ENCODE measurements at places on chromosomes 11 and 22.

- DNase-seq: no peak
These were observed 11.4 kb downstream of the BRSK2 start for GRCh38 chr11:1401171-1401445.

GRCh38 chr22:47034905-47035419, 272.5 kb downstream of the TBC1D22A start:
- DNase-seq: no peak

- DNase-seq: no peak
These were observed 3.3 kb downstream of the SEC14L4 start for GRCh38 chr22:30502153-30502552.

GRCh38 chr22:47064016-47064415, 301.6 kb downstream of the TBC1D22A start:
- no peak for DNase-seq

DNA sequence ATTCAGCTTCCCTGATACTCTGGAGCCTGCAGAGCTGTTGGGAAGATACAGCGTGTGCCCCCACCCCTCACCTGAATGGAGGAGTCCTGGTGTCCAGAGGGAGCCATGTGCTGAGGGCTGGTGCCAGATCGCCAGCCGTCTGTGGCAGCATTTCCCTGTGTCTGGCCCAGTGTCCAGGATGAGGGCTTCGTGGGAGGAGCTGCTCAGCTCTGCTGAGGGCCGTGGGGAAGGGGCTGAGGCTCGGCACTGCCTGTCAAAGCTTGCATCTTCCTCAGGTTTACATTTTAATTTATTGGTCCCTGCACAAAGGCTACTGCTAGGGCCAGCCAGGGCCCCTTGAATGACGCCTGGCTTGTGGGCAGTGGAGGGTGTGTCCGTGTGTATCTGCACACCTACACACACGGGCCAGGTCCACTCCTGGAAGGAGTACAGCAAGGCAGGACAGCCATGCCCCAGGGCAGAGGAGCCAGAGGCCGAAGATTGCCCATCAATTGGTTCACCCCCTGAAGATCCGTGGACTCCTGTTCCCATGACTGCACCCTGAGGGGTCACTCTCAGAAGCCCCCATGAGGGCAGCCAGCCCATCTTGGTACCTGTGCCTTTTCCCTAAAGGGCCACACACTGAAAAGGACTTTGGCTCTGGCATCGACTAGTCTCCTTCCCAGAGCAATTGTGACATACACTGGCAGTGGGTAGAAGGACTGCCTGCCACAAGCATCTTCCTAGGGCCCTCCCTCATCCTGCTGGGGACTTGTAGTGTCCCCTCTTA, 107.7 kb upstream of the PARVA start:
- DNase-seq: no peak

DNA sequence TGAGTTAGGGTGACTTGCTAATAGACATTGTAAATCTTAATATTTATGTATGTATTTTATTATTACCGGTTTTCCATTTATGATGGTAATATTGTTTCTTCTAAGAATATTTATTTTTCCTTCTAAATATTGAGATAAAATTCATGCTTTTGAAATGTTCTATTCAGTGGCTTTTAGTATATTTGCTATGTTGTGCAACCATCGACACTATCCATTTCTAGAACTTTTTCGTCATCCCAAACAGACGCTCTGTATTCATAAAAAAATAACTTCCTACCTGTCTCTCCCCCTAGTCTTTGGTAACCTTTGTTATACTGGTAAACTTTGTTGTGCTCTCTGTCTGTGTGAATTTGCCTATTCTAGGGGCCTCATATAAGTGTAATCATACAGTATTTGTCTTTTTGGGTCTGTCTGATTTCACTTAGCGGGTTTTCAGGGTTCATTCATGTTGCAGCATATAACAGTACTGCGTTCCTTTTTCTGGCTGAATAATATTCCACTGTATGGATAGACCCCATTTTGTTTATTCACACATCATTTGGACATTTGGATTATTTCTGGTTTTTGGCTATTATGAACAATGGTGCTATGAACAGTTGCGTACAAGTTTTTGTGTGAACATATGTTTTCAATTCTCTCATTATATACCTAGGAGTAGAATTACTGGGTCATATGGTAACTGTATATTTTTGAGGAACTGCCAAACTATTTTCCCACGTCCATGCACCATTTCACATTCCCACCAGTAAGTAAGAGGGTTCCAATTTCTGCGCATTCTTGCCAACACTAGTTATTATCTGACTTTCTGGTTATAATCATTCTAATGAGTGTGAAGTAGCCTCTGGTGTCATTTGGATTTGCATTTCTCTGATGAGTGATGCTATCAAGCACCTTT, 15.9 kb downstream of the NEAT1 start:
- no peak for DNase-seq

DNA sequence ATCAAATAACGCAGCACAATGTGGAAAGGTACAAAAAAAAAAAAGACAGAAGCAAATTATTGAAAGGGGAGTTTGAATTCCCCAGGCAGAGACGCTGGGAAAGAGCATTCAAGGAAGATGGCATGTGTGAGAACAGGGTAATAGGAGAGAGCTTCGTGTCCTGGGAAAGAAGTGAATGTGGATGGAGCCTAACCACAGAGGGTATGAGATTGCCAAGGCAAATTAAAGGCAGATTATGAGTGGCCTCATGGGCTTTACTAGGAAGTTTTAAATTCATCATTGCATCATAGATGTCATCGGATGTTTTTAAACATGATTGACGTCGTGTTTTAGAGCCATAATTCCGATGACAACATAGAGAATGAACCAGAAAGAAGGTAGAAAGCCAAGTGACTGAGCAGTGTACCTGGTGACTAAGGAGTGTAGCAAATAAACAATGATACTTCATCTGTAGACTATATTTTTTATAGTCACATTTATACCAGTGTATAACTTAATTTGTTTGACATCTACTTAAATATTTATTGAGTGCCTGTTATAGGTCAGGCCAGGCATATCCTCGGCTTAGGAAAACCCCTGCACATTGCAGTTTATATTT, 151.4 kb downstream of the MSANTD4 start:
- no peak for DNase-seq

DNA sequence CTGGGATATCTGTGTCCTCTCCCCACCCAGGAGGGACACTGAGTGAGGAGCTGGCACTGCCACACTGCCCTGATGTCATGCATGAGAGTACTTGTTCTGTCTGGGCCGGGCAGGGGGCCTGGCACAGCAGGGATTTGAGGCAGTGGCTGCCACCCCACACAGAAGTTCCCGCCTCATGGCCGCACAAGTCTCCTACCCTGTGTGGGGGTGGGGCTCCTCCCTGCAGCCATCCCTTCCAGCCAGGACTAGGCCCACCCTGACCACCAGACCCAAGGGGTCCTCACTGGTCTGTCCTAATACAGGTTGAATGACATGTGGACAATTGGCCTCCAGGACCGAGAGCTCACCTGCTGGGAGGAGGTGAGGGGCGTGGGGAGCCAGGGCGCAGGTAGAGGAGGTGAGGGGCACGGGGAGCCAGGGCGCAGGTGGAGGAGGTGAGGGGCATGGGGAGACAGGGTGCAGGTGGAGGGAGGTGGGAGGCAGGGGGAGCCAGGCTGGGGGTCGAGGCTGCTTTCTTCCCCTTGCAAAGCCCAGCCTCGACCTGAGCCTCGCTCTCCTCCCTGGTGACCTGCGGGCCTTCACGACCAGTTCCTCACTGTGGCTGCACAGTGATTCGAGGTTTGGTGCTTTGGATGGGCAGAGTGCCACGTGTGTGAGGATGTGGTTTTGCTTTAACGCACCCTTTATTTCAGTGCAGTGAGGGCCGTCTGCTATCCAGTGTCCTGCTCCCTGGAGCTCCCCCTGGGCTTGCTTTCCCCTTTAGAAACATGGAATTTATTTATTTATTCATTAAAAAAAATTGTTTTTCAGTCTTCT, 7.4 kb downstream of the LZTR1 start:
- no peak for DNase-seq

DNA sequence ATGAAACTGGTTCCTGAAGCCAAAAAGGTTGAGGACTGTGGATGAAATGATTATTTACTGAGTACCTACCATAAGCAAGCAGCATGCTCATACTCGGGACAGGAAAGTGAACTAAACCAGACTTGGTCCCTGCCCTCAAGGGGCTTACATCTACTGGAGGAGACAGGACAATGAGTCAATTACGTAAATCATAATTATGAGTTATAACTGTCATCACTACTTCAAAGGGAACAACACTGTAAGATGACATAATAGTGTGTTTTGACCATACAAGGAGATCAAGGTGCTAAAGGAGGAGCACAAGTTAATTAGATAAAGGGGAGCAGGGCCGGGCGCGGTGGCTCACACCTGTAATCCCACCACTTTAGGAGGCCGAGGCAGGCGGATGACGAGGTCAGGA, 2.5 kb downstream of the FAM227A start:
- DNase-seq: no peak

DNA sequence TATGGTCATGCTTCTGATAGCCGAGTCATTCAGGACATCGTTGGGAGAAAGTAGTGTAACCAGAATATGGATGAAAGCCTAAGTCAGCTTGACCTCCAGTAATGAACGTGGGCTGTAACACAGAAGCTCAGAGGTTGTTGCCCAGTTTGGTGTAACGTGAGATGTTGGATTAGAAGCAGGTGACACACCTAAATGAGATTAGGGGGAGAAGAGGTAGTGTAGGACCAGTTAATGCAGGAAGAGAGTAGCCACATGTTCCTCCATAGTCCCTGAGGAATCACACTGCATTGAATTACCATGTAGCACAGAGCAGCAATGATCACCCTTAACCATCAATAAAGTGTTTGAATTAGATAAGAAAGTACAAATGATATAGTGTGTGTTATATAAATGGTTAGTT, 20.4 kb downstream of the FBXO7 start:
- no peak for DNase-seq

- no peak for DNase-seq
These were observed 708.9 kb upstream of the CCDC179 start for GRCh38 chr11:23569134-23569533.

Measured in activated naive CD4-positive, alpha-beta T cell (primary cell).